SK-N-SH (cell line): ENCODE measurements at places on chromosomes 13 and 19. TPM values are rescaled to one million over a fixed set of nuclear protein-coding genes. Genes with fewer than 3 reads are reported as not detected.

- DNase-seq: peak; percentile 31
Measured at GRCh38 chr13:42814868-42815267, 33.5 kb downstream of the FAM216B start.

GRCh38 chr19:48922548-48923490, 10.7 kb upstream of the DHDH start:
- no peak for DNase-seq

DNA sequence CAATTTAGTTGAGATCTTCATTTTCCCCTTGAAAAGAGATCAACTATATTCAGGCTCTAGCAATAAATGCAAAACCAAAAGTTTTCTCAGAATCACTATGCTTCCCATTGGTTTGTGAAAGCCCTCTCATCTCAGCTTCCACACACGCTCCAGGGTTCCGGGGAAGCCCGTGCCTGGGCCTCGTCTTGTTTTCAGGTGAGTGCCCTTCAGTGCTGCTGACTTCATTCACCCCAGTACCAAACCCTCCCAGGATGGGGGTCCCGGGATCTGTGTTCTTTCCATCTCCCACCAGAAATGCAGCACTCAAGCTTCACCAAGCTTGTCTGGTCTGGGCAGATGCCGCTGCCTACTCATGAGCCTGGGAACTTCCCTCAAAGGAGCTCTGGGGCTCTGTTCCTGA, 97.7 kb downstream of the TEX29 start:
- DNase-seq: no peak

DNA sequence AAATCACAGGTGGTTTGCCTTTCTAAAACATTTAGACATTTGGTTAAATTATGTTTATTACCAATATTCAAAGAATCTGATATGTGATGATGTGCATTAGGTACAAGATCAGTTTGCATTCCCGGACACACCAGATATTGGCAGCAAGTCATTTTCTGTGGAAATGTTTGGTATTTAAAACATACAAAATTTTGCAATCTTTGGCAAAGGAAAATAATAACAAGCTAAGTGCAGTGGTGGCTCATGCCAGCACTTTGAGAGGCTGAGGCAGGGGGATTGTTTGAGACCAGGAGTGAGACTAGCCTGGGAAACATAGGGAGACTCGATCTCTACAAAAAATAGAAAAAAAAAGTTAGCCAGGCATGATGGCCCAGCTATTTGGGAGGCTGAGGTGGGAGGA, 29.1 kb upstream of the TSC22D1 start:
- no peak for DNase-seq

- no peak for DNase-seq
Measured at GRCh38 chr13:36190771-36191170, 23.6 kb downstream of the SOHLH2 start.

DNA sequence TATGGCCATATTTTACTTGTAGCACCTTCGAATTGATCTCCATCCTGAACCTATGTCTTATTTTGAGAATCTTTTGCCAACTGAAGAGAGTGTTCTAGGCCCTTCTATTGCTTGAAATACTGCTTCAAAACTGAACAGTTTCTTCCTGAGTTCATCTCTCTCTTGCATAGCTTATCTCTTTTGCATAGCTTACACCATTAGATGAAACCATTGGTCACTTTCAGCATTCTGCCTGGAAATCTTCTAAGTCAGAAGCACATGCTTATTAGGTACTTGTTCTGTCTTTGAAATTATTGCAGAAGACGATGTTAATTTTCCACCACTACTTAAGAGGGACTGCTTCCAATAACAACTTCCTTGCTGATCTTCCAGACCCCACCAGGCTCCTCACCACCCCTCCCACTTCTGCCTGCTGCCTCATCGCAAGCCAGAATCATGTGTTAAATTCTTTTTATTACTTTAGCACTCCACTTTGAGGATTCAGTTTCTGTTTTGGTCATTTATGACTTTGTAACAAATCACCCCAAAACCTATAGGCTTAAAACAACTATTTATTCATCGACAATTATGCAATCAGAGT, 122.4 kb upstream of the MAB21L1 start:
- DNase-seq: no peak

DNA sequence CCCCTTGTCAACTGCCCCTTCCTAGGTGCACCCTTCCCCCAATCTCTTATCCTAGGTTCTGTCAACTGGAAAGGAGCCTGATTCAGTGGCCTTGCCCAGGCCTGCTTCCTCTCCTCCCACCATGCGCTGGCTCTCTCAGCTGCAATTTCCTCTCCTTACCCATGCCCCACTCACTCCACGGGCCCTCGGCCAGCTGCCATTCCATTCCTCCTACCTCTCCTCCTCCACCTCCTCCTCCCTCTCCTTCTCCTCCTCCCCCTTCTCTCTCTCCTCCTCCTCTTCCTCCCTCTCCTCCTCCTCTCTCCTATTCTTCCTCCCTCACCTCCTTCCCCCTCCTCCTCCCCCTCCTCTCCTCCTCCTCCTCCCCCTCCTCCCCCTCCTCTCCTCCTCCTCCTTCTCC, 9.6 kb upstream of the TIMM44 start:
- no peak for DNase-seq

- no peak for DNase-seq
Measured at GRCh38 chr13:50309882-50310594, 294.8 kb downstream of the KCNRG start.

- no peak for DNase-seq
Measured at GRCh38 chr19:30311911-30312310, 60.3 kb upstream of the ZNF536 start.

DNA sequence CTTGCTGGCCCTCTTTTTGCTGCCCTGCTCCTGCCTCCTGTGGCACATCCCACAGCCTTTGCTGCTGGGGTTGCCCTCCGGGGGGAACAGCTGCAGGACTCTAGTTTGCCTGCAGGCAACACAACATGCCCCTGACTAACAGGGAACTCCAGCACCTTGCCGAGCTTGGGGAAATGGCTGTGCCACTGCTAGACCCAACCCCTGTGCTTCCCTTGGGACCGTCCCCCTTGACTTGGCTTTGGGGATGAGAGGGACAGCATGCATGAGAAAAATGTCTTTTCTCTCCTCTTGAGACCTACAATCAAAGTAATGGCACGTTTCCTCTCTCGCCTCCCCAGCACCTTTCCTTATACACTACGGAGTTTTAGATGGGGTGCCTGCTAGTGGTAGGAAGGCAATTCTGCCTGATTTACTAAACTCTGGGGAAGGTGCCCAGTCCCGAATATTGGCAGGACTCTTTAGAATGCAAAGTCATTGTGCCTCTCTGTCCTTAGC, 12.4 kb upstream of the VWA8 start:
- no peak for DNase-seq

DNA sequence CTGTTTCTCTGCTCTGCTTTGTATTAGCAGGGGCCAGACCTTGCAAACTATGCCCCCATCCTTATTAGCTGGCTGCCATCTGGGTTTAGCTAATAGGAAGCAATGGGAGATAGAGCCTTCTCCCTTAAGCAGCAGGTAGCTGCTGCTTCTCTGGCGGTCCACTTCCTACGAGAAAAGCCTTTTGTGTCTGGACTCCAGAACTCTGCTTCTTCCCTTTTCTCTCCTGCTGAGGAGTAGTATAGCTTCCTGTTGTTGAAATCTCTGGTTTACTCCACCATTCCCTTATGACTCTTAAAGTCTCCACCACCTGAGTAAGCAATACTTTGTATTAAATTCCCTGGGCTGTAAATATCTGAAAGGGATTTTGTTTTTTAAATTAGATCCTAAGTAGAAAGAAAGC, 147.1 kb downstream of the DNAJC15 start:
- no peak for DNase-seq

DNA sequence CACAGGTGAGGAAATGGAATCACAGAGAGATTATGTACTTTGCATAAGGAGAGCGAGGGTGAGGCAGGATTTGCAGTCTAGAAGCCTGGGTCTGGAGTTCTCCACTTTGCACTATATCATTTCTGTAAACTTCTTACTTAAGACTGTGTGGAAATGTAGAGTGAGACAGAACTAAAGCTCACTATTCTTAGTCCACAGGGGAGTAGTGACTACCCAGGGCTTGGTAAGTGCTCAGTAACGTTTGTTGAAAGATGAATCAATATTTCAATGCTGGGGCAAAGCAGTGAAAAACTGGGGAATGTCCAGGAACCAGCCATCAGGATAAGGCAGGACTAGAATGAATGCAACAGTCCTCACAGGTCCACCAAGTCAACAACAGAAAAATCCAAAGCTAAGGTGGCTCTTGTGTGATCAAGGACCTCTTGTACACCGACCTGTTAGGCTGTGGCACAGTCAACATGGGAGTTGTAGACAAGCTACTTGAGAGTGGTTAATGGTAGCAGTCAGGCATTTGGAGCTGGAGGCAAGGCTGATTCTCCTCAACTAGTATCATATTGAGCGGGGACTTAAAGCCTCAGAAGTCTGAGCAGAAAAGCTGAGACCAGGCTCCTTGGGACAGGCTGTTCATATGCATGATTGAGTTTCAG, 929 bp upstream of the TNFSF13B start:
- no peak for DNase-seq

GRCh38 chr19:2461751-2462634, 5.2 kb upstream of the LMNB2 start:
- DNase-seq: peak; percentile 92

GRCh38 chr13:43107780-43108179, 84.4 kb downstream of the DNAJC15 start:
- DNase-seq: no peak

DNA sequence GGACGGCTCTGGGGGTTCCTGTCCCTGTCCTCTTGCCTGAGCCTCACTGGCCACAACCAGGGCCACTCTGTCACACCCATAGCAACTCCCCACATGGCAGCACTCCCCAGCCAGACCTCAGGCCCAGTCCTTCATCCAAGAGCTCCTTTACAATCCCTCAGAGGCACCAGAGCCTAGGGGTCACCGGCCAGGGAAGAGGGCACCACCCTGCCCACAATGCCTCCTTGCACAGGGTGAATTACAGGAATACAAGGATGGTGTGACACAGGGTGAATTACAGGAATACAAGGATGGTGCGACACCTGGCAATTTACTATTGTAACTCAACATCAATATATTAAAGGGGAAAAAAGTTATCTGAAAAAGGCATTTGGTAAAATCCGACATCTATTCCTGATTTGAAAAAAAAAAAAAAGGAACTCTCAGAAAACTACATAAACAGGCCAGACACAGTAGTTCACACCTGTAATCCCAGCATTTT, 16.5 kb downstream of the MIER2 start:
- no peak for DNase-seq

GRCh38 chr19:40335855-40336600, 12.2 kb downstream of the C19orf47 start:
- DNase-seq: no peak

GRCh38 chr19:17489392-17490030, 19.2 kb downstream of the SLC27A1 start:
- DNase-seq: peak; percentile 1

DNA sequence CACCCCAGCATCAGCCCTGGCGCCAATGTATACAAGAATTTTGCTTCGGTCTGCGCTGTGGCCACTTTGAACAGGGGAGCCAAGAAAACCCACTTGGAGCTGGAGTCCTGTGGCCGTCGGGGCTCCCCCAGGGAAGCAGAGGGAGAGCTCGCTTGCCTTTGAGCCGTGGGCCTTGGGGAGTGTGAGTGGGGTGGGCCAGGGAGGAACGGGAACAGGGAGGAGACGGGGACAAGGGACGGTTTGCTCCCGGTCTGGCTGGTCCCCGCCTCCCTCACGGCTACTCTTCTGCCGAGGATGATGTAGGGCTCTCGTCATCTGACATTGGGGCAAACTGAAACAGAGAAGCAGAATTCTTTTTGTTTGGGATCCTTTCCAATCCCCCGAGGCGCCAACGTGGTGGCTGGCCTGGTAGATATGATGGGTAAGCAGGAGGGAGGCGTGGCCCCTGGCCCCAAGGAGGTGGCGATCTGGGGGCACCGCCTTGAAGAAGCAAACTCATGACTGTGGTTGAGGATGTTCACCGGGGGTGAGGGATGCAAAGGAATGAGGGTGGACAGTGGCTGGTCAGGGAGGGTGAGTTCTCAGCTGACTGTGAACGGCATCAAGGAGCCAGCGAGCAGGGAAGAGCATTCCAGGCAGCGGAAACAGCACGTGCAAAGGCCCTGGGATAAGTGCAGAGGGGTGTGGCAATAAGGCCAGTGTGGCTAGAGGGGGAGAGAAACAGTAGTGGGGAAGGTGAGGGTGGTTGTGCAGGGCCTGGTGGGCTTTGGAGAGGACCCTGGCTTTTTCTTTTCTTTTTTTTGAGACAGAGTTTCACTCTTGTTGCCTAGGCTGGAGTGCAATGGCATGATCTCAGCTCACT, 10.9 kb upstream of the SPC24 start:
- no peak for DNase-seq

- no peak for DNase-seq
Measured at GRCh38 chr19:53904909-53905308, 4.2 kb upstream of the CACNG7 start.

- peak; percentile 1 for DNase-seq
Measured at GRCh38 chr13:55517312-55517711, 1623.4 kb upstream of the PRR20A start.

GRCh38 chr19:38264486-38265212, at the start of gene SPINT2:
SPINT2 (plus strand) TSS chr19:38264573; CDS start chr19:38264893, 320 bp downstream.
- peak; percentile 72 for DNase-seq

- no peak for DNase-seq
Measured at GRCh38 chr13:73714522-73714921, 419.7 kb downstream of the KLF12 start.

GRCh38 chr19:6033744-6034264, 55.9 kb upstream of the RANBP3 start:
- DNase-seq: peak; percentile 64

GRCh38 chr19:30318936-30319335, 53.2 kb upstream of the ZNF536 start:
- DNase-seq: no peak

- no peak for DNase-seq
Measured at GRCh38 chr13:93145199-93145598, 81.4 kb upstream of the GPC6 start.

DNA sequence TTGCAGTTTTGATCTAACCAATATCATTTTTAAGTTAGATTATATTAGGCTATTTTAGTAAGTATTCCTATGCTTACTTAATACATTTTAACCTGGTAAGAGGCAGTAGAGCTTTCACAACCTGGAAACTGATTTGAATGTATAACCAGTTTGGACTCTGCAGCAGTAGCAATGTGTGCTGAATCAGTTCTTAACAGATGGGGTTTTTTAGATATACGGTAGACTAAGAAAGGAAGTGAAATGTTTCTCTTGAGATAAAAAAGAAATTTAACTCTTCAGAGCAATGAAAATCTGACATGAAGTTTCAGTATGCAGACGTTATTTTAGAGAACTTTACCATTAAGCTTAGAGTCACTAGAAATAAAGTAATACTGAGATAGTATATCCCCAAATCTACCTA, 2.7 kb downstream of the NBEA start:
- no peak for DNase-seq

GRCh38 chr19:1360818-1361461, 22.8 kb upstream of the NDUFS7 start:
- peak; percentile 97 for DNase-seq

IGFL3 gene
- not detected in 2 replicates for polyA plus RNA-seq

NXNL1 gene
- polyA plus RNA-seq: not detected in 2 replicates

SIGLEC6 gene
- not detected in 2 replicates for polyA plus RNA-seq

CEACAM6 gene
- polyA plus RNA-seq: not detected in 2 replicates

MIA gene
- 0.47 TPM in 1 of 2 replicates, not detected in the other for polyA plus RNA-seq

MPHOSPH8 gene
- polyA plus RNA-seq: 11.1 and 13.0 TPM in 2 replicates

CEACAM19 gene
- polyA plus RNA-seq: 1.4 and 2.0 TPM in 2 replicates

ZNF738 gene
- polyA plus RNA-seq: 8.1 and 12.8 TPM in 2 replicates

CEACAM21 gene
- polyA plus RNA-seq: not detected in 2 replicates

ACER1 gene
- not detected in 2 replicates for polyA plus RNA-seq

SHISA2 gene
- not detected in 2 replicates for polyA plus RNA-seq

KANK3 gene
- polyA plus RNA-seq: 0.51 and 0.91 TPM in 2 replicates

MTIF3 gene
- polyA plus RNA-seq: 29.5 and 35.6 TPM in 2 replicates

KLK6 gene
- polyA plus RNA-seq: not detected in 2 replicates

C19orf73 gene
- polyA plus RNA-seq: 2.6 and 3.0 TPM in 2 replicates
